ENCODE measurements at places on chromosomes 6 and 20.

- no peak for DNase-seq
Measured at GRCh38 chr6:3627956-3628835, 123.3 kb downstream of the PXDC1 start.

DNA sequence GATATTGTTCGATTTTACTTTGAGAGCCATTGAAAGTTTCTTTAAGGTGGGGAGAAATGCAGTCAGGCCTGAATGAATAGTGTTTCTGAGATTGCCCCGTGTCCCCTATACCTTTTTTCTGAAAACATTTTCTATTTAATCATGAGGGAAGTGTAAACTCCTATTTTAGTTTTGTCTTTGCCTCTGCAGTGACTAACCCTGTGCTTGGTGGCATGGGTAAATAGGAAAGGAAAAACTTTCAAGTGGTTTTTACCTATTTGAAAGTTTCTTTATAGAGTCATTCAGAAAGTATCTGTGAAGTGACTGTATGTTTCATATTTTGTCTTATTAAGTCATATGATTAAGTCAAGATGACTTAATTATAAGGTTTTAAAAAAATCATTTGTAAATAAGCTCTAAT, 14.5 kb downstream of the SNRNP48 start:
- no peak for DNase-seq

- DNase-seq, result no peak
Measured at GRCh38 chr20:58340853-58341252, 31.3 kb downstream of the RAB22A start.

- DNase-seq, result no peak
Measured at GRCh38 chr20:46407671-46407996, 1.2 kb upstream of the ELMO2 start.

GRCh38 chr6:68597642-68598041, 37.4 kb upstream of the ADGRB3 start:
- no peak for DNase-seq

DNA sequence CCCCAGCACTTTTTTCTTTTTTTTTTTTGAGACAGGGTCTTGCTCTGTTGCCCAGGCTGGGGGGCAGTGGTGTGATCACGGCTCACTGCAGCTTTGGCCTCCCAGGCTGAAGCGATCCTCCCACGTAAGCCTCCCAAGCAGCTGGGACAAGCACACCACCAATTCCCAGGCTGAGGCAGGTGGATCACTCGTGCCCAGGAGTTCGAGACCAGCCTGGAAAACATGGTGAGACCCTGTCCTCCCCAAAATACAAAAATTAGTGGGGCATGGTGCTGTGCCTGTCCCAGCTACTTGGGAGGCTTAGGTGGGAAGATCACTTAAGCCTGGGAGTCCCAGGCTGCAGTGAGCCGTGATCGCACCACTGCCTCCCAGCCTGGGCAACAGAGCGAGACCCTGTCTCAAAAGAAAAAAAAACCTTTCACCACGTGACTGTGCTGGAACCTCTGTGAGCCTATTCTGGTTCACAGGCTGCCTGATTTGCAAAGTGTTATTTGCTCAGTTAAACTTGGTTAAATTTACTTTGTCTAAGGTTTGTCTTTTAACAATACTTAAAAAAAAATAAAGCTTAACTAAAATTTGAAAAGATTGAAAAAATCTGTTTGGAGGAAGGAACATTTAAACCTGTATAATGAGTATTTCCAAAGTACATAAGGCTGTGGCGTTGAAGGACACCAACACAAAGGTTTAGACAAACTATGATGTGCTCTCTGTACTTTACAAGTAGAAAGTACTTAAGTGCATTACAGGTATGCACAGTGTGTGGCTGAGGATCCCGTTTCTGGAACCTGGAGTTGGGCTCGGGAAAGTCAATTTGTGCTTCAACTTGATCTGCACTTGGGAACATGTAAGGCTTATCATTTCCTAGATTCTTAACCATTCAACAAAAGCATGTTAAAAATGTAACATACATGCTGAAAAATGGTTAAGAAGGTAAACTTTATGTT, 55.0 kb downstream of the PPP1R3G start:
- no peak for DNase-seq

- DNase-seq, result no peak
Measured at GRCh38 chr6:85062884-85063283, 298.5 kb upstream of the TBX18 start.

DNA sequence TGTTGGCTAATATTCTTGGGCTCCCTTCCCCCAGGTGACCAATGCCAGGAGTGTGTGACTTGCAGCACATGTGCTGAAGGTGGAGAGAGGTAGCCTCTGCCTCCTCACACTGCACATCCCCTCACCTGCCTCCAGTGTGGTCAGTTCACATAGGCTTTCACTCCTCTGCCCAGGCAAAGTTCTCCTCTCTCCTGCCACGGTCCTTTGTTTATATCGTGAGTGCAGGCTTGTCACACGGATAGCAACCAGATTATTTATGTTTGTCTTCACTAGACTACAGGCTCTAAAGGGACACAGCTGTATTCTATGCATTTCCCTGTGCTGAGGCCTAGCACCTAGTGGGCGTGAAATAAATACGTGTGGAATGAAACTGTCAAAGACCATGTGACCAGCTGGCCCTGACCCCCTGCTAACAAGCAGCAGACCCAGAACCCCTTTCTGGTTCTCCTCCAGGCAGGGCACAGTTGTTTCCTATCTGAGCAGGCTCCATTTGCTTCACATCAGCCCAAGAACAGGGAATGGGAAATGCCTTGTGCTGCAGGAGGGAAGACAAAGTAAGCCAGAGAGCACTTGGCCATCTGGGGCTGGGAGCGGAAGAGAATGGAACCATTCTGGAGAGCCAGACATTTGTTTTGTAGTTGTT, 42.3 kb downstream of the UNC5CL start:
- DNase-seq, result no peak

DNA sequence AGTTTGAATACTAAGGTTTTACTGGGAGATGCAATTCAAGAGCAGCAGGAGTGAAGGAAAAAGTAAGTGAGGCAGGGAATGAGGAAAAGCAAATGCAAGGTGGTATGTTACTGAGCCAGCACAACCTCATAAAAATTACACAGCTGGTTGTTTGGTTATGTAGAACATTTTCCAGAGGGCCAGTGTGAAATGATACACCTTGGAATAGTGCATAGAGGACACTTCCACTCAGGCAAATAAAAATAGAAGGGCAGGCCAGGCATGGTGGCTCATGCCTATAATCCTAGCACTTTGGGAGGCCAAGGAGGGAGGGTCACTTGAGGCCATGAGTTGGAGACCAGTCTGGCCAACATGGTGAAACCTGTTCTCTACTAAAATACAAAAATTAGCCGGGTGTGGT, 43.4 kb upstream of the POPDC3 start:
- no peak for DNase-seq

GRCh38 chr6:146598772-146599405, at the start of gene ADGB:
ADGB (plus strand) TSS chr6:146598972; CDS start chr6:146599041, 69 bp downstream.
- DNase-seq, result no peak

- DNase-seq, result no peak
Measured at GRCh38 chr6:7085911-7086310, 21.9 kb upstream of the RREB1 start.

GRCh38 chr6:56172144-56172543, 75.2 kb downstream of the COL21A1 start:
- DNase-seq, result no peak

GRCh38 chr20:53129563-53129962, 157.4 kb downstream of the TSHZ2 start:
- no peak for DNase-seq

DNA sequence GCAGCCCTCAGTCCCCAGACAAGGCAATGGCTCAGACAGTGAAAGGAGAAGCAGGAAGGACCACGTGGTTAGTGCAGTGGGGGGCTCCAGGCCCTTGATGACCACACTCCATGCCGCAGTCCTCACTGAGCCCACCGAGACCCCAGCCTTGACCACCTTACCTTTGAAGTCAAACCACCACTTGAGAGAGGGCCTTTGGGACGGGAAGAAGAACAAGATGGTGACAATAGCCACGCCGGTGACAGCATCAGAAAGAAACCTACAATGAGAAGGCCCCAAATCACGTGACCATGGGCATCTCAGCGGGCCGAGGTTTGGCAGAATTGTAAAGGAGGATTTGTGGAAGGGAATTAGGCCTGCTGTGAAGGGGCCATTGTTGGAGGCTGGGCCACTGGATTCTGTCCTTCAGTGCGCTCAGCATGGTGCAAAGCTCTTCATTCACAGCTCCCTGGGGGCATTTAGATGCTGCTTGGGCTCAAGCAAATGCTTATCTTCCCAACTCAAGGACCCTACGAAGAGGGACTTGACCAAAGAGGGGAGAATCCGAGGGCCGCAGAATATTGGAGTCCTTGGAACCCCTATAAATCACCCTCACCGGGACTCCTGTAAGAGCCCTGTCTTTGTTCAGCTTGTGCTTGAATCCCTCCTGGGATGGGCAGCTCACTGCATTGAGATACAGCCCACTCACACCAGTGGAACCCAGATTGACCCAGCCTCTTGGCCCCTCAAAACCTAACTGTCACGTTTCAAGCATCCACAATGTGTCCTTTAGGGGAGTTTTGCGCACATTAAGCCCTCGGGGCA, 33.2 kb upstream of the OCSTAMP start:
- DNase-seq, result no peak

DNA sequence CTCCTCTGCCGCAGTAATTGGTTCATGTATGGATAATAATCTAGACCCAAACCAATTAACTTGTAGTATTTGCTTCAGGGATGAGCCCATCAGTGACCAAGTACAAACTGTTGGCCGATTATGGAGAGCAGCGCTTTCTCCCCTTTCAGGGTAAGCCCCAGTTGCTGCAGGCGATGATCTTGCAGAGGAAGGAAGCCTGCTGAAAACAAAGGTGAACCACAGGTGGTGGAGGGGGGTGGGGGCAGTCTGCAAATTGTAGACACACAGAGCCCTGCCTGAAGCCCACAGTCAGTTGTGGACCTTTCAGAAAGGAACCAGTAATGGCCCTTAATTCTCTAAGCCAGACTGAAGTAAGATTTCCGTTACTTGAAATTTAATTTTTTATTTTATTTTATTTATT, 167.9 kb upstream of the JARID2 start:
- no peak for DNase-seq

- no peak for DNase-seq
Measured at GRCh38 chr20:62267543-62267942, 29.2 kb downstream of the OSBPL2 start.

DNA sequence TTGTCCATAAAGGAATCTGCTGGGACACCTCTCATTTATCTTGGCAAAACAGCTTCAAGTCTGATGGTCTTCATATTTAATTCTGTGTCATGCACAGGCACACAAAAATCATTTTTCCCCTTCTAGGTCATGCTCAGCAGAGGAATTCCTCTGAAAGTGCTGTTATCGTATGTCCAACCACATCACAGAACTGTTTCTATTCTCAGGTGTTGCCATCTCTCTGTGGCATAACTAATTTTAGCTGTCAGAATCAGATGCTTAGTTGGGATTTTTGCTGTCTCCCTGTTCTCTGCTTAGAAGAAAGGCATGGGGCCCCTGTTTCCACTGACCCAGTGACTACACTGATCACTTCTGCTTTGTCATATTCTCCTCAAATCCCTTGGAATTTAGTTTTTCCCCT, 608.0 kb upstream of the EPHA7 start:
- no peak for DNase-seq

GRCh38 chr6:33171880-33172687, 20.2 kb downstream of the COL11A2 start:
- DNase-seq, result no peak

- DNase-seq, result no peak
Measured at GRCh38 chr6:46276576-46277142, 105.9 kb upstream of the ENPP5 start.

DNA sequence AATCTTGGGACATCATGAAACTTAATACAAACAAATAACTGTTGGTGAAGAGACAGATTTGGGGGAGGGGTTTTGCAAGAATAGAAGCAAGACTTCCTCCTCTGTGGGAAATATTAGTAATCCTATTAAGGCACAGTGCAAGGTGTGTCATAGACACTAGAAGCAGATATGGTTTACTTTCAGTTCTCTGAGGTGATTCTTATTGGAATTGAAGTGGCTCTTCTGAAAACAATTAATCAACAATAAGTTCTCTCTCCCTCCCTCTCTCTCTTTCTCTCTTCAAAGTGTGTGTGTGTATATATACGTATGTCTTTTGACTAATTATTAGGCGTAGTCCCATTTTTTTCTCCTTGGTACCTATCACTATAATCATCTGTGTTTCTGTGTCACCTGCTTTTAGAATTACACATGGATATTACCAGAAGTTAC, 99.8 kb downstream of the HIVEP2 start:
- DNase-seq, result no peak

Data from NCI-H446 (cell line).